Stimulated activated CD8-positive, alpha-beta memory T cell treated with anti-CD3 and anti-CD28 coated beads, Interleukin-4, amount 100 ng/mL, for 1 hour (primary cell): ENCODE measurements at places on chromosomes 1 and 21.

DNA sequence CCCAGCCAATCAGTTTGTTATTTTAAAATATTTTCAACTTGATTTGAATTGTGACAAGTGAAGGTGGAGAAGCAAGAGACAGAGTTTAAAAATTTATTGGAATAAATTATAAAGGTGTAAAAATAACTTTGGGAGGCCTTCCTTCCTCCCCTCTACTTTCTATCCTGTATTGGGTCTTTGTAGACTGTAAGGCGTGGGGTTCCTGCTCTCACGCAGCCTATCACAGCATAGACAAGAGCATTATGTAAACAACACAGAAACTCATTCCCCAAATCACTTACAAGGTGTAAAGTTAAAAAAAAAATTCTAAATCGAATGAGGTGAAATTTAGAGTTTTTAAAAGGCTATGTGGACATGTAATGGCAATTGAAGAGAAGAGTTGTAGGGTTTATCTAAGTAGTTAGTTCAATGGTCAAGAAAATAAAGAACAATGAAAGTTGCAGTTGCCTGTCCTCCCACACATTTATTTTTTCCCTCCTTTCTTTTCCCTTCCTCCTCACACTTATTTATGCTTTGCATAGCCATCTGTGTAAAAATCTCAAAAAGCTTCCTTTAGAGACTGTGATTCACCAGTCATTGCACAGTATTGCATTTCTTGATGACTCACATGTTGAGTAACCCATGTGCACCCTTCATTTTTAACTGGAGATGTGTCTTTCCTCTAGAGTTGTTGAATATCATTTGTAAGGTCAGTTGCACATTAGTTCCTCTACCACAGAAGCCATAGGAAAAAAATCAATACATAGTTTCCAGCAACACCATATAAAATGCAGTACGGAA is 242.2 kb downstream of the PTPRC start:
- no peak for DNase-seq

DNA sequence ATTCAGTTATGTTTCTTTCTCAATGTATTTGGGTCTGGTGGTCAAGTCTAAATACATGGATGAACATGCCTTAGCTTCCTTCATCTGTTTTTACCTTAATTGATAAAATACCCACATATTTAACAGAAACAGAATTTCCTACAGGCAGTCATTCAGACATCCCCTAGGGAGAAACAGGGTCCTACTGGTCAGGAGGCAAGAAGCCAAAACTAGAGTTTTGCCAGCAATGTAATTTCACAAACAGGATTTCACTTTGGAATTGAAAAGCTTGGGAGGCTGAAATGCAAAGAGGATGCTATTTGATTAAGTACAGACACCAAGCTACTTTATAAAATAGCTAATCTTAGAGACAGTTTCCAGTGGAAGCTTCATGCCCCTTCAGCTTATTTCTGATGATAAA is 224.2 kb downstream of the SIPA1L2 start:
- DNase-seq: no peak

- DNase-seq: no peak
Observed at GRCh38 chr1:42414551-42415496, 34.2 kb downstream of the RIMKLA start.

DNA sequence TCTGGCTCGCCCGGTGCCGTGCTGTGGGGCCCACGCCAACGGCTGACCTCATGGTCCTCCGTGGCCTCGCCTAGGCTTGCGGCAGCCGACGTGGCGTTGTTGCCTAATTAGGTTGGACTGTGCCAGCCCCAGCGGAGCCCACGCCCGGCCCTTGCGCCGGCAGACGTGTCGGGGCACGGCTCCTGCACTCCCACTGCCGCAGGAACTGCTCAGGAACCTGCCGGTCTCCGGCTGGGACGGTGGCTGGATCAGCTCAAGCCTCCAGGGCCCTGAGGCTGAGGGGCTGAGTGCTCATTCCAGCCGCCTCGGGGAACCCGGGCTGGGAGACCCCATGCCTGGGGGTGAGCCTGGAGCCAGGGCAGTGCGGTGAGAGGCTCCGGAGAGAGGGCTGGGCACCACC is 16.1 kb upstream of the PEX10 start:
- DNase-seq: no peak

GRCh38 chr1:160108888-160109662 is 6.5 kb upstream of the ATP1A2 start:
- DNase-seq: no peak

GRCh38 chr1:42779725-42780124 is 5.1 kb upstream of the TMEM269 start:
- no peak for DNase-seq

- DNase-seq: no peak
Observed at GRCh38 chr1:11530731-11531311, 51.9 kb downstream of the DISP3 start.

- no peak for DNase-seq
Observed at GRCh38 chr1:209383422-209383821, 200.1 kb upstream of the CAMK1G start.

DNA sequence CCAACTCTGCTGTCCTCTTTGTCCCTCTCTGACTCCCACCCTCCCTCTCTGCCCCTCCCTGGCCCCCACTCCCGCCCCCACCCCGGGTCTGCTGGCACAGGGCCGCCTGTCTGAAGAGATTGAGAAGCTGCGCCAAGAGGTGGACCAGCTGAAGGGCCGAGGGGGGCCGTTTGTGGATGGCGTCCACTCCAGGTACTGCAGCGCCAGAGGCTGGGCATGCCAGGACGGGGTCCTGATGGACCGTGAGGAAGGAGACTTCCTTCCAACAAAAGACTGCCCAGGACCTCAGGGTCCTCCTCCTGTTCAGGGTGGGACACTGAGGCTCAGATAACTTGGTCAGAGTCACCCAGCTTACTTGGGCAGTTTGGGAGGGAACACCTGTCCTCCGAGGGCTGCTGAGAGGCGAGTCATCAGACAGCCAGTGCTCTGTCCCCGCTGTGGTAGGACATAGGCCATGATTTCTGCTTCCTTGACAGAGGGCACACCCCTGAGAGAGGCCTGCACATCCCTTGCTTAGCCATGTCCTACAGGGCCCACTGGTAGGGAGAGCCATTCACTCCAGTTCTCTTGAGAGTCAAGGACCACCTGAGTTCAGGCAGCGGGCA is 23.4 kb downstream of the PPFIA4 start:
- DNase-seq: no peak

- no peak for DNase-seq
Observed at GRCh38 chr1:113686891-113687618, 72.2 kb downstream of the PHTF1 start.

- DNase-seq: no peak
Observed at GRCh38 chr1:28280977-28281381, 21.7 kb downstream of the SESN2 start.

DNA sequence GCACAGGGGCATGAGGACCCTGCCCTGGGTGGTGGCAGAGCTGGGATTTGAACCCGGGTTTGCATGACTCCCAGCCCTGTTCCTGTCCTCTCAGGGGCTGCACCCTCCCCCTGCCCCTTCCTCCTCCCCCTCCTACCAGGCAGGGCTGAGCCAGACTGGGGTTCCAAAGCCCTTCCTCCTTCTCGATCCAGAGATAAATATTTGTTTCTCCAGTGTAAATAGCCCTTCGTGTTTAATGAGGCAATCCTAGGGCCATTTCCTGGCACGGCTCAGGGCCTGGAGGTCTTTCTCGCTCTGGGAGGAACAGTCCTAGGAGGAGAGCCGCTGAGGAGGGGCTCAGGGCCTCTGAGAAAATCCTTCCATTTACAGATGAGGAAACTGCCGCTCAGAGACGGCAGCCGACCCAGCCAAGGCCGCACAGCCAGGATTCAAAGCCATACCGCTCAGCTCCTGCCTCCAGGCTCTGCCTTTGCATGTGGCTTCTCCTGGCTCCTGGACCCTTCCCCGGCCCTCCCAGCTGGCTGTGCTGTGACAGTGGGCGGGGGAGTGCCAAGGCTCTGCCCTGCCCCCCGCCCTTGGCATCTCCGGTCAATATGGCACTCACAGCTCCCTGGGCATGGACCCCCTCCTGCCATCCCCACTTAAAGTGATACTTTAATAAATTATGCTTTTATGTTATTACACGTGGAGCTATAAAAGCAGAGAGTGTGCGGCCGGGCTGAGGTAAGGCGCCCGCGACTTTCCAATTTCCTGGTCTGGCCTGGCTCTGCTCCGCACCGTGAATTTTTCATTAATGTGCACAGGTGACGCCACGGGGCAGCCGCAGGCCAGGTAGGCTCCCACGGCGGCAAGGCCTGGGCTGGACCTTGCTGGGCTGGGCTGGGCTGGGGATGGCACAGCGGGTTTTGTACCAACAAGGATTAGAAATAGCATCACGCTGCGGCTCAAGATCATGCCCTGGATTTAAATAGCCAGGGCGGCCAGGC is 114.7 kb upstream of the WNT4 start:
- DNase-seq: no peak

- no peak for DNase-seq
Observed at GRCh38 chr1:30990591-30990990, 74.9 kb downstream of the PUM1 start.

- DNase-seq: no peak
Observed at GRCh38 chr1:194653385-194653784, 1467.0 kb upstream of the B3GALT2 start.

GRCh38 chr1:221157026-221157761 is 278.0 kb downstream of the HLX start:
- DNase-seq: no peak

DNA sequence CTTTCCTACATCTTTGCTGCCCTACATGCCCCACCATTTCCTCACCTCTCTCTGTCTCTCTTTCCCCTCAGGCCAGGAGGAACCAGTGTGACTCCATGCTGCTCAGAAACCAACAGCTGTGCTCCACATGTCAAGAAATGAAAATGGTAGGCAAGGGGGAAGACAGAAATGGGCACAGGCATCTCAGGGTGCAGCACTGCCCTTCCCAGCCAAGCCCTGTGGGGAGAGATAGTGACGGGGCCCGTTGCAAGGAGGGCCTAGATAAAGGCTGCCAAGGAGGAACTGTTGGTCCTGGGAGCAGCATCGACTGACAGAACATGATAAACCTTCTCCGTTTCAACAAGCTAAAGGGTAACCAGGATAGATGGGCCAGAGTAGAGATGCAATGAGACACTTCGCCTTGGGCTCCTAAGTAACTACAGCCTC is 12.5 kb upstream of the PIGC start:
- DNase-seq: no peak

- no peak for DNase-seq
Observed at GRCh38 chr1:172251486-172251885, 169.0 kb upstream of the C1orf105 start.

DNA sequence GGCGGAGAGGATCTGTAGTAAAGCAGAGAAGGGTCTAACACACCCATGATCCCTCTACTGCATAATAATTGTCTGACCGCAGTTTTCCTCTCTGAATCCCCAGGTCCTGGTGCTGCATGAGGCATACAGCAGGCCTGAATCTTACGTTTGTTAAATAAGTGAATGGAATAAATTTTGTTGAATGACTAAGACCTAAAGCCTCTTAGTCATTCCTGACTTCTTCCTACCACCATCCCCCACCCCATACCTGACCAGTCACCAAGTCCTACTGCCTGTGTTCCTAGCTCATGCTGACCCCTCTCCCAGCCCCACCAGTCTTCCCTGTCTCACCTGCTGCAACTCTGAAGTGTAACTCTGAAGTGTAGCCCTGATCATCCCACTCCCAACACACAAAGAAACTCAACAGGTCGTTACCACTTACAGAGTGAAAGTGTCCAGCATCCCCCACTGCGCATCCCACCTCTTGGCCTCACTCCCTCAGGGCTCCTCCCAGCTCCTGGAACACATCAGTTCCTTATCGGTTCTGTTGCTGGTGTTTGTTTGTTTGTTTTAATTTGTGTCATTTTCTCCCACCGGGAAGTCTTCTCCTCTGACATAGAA is 9.7 kb downstream of the GJA5 start:
- DNase-seq: no peak

DNA sequence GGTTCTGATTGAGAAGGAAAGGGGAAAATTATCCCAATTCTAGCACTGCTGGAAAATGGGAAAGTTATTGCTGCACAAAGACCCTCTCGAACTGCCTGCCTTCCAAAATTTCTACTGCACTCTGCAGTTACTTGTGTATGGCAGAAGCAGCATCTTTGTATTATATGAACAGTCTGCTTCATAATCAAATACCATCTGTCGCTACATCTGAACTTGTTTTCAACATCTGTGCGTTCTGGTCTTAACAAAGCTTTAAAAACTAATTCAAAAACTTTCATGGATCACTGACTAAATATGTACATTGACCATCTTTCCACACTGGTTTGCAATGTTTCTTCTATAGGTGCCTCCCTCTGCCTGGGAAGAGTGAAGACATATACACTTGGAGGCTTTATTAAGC is 79.2 kb downstream of the PROX1 start:
- DNase-seq: no peak

- no peak for DNase-seq
Observed at GRCh38 chr1:62318756-62319544, at the start of gene KANK4. KANK4 (minus strand) TSS chr1:62319434; CDS start chr1:62281564, 37,870 bp downstream.

- no peak for DNase-seq
Observed at GRCh38 chr1:156676820-156677615, at the start of gene NES. NES (minus strand) TSS chr1:156677407; CDS start chr1:156677264, 143 bp downstream.

DNA sequence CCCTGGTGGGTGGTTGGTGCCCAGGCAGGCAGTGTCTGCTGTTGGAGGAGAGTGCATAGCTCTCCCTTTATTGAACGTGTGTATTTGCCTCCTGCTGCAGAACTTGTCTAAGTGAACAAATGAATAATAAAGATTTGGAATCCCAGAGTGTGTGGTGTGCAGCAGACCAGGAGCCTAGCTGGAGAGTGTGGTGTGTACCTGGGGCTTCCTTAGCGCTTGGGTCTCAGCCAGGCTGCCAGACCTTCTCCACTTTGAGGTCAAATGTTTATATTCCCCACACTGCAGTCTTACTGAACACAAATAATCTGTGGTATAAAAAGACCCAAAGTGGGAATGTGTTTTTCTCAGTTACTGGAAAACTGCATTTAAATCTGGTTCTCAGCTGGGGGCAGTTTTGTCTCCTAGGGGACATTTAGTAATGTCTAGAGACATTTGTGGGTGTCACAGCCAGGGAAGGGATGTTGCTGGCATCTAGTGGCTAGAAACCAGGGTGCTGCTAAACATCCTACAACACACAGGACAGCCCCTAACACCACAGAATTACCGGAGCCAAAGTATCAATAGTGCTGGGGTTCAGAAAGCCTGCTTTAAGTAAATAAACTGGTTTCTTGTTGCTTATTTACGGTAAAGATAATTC is 23.6 kb downstream of the SLC37A1 start:
- DNase-seq: no peak

GRCh38 chr1:29599071-29599470 is 362.7 kb downstream of the PTPRU start:
- no peak for DNase-seq

- DNase-seq: no peak
Observed at GRCh38 chr1:182237329-182237728, 154.3 kb downstream of the GLUL start.

DNA sequence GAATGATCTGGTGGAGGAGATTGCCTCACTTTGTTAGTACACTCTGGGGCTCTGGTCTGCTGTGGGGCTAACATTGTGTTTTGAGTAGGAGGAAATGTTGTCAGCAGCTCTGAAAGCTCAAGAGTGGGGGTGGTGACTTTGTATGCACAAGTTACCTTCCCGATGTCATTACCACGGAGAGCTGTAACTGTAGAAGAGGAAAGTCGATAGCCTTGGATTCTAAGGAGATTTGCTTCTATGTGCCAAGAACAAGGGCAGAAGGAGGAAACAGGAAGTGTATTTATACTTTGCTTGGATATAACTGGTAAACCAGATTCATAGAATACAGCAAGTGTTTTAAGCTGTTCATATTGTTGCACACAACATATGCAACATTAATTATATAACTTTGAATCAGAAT is 196.1 kb downstream of the AMY1C start:
- no peak for DNase-seq
